NCI-H1436 (cell line): ENCODE measurements at places on chromosomes 5 and 9.

GRCh38 chr5:117881426-117882230, 1106.7 kb downstream of the DTWD2 start:
- DNase-seq, result no peak

- DNase-seq, result no peak
Observed at GRCh38 chr5:134127376-134127861, 12.9 kb downstream of the TCF7 start.

GRCh38 chr5:114412510-114413171, 50.8 kb downstream of the KCNN2 start:
- DNase-seq, result no peak

DNA sequence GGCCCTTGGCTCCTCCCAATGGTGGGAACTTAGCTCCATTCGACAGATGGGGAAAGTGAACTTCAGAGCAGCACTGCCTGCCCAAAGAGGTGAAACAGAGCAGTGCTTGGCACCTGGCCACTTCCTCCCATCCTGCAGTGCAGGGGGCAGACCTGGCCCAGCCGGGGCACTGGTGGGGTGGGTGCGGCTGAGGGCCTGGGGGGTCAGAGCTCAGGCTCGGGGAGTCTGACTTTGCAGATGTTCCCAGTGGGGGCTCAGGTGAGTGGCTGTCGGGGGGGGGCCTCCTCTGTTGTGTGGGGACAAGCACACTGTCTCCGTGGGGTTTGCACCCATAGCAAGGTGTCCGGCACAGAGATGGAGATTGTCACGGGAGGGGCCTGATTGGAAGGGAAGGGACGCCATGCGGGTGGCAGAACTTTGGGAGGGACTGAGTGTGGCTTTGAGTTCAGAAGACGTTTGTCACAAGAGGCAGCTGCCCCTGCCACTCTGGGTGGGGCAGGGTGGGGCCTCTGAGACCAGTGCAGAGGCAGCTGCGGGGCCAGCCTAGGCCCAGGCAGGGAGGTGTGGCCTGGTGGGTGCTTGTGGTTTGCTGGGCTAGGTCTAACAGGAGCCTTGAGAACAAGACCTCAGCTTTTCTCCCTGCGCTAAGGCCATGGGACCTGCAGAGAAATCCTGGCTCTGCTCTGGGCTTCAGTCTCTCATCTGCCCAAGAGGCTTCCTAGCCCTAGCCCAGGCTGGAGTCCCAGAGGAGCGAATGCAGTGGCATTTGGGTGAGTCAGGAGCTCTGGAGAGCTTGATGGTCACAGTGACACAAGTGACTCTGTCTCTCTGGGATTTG, 2.5 kb downstream of the MYMK start:
- no peak for DNase-seq

DNA sequence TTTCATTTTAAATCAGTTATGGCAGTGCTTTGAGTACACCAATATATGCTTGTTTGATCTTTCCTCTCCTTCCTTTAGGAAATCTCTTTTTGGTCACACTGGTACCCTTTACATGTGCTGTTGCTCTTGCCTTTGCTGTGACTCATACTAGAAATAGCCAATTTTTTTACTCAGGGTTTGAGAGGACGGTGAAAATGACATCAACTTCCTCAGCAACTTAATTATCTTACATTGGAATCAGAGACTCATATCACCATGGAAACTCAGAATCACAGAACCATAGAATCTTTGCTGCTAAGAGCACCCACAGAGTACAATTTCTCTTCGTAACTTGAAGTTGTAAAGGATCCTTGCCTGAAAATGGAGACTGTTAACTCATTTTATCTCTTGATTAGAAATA, 13.8 kb upstream of the ZNF300 start:
- DNase-seq, result no peak
